Cardiac fibroblast (primary cell): ENCODE measurements at places on chromosomes 5 and 9.

DNA sequence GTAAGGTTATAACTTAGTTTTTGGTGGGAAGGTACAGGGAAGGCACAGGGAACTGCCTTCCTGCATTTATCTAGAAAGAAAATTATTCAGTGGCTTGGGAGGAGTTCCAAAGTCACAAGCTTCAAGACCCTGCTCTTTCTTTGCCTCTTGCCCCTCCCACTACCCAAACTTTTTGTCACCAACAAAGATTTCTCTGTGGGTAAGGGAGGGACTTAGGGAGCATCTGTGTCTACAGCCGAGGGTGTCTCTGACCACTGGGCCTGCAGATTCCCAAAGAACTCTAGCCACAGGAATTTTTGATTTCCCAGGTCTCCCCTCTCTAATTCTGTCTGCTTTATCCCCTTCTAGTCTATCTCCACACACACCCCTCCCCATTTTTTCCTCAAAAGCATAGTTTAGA lies 2.1 kb downstream of the ECSCR start:
- no peak for DNase-seq

- DNase-seq = no peak
These were observed 10.9 kb downstream of the SLC36A1 start for GRCh38 chr5:151458314-151458713.

- DNase-seq = no peak
These were observed 210.3 kb upstream of the TBC1D2 start for GRCh38 chr9:98465799-98466198.

DNA sequence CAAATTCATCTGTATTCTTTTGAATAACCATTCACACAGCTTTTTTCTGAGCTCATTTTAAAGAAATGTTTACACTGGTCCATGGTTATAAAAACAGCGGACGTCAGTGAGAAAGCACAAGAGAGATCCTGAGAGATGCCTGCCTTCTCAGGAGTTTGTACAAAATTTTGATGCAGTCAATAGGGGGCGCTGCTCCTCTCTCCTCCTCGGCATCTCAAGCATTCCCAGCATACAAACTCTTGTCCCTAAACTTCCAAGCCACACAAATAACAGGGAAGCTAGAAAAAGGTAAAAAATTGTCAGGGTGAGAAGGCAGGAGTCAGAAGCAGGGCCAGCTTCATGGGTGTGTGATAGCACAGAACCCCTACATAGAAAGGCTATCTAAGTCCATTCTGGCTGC lies 11.2 kb upstream of the CCDC152 start:
- DNase-seq = peak; percentile 20
